ENCODE measurements at places on chromosomes 6 and 20.
A peak's percentile ranks its signal among the peaks of the same experiment; 100 is the strongest.

DNA sequence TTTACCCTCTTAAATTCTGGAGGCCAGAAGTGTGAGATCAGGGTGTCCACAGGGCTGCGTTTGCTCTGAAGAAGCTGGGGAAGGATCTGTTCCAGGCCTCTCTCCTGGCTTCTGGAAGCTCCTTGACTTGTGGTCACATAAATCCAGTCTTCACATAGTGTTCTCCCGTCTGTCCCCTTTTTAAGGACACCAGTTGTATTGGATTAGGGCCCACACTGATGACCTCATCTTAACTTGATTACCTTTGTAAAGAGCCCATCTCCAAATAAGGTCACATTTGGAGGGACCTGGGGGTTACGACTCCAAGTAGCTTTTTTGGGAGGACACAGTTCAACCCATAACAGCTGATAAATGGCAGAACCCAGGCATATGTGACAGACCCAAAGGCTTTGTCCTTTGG is 20.0 kb upstream of the WFDC2 start:
- DNase-seq, result peak; percentile 52

- no peak for DNase-seq
Measured at GRCh38 chr6:124872361-124873065, 89.7 kb upstream of the RNF217 start.

DNA sequence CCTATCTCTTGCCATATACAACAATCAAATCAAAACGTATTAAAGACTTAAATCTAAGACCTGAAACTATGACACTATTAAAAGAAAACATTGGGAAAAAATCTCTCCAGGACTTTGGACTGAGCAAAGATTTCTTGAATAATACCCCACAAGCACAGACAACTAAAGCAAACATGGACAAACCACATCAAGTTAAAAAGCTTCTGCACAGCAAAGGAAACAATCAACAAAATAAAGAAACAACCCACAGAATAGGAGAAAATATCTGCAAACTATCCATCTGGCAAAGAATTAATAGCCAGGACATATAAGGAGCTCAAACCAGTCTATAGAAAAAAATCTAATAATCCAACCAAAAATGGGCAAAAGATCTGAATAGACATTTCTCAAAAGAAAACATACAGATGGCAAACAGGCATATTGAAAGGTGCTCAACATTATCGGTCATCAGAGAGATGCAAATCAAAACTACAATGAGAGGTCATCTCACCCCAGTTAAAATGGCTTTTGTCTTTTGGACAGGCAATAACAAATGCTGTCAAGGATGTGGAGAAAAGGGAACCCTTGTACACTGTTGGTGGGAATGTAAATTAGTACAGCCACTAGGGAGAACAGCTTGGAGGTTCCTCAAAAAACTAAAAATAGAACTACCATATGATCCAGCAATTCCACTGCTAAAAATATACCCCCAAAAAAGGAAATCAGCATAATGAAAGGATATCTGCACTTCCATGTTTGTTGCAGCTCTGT is 76.2 kb downstream of the SNX5 start:
- no peak for DNase-seq

- DNase-seq, result no peak
Measured at GRCh38 chr6:167293590-167294091, 2.5 kb downstream of the UNC93A start.

GRCh38 chr6:137358273-137358672 is 135.9 kb downstream of the OLIG3 start:
- no peak for DNase-seq

- DNase-seq, result no peak
Measured at GRCh38 chr6:114556846-114557488, 214.1 kb upstream of the HS3ST5 start.

DNA sequence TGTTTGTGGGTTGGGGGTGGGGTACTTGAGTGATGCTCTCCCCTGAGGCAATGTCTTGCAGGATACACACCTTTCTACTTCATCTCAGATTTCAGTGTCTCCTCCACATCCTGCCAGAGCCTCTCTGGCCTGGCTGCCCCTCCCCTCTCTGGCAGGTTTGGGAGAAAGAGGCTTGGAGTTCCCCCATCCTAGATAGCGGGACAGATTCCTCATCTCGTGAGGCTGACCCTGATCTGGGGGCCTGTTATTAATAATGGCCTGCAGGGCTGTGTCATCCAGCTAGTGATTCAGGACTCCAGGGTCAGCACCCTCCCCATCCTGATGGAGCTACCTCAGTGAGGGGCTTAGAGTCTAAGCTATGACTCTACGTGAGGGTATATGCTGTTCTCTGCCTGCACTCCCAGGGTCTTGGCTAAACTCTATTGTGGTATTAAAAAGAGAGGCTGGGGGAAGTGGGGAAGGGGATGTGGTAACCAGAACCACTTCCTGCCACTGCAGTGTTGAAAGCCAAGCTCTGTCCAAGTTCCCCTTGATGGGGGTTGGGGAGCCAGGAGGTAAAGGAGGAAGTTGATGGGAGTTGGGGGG is 3.7 kb upstream of the MMP9 start:
- DNase-seq, result no peak

- no peak for DNase-seq
Measured at GRCh38 chr6:107849325-107849724, 25.2 kb upstream of the SCML4 start.

DNA sequence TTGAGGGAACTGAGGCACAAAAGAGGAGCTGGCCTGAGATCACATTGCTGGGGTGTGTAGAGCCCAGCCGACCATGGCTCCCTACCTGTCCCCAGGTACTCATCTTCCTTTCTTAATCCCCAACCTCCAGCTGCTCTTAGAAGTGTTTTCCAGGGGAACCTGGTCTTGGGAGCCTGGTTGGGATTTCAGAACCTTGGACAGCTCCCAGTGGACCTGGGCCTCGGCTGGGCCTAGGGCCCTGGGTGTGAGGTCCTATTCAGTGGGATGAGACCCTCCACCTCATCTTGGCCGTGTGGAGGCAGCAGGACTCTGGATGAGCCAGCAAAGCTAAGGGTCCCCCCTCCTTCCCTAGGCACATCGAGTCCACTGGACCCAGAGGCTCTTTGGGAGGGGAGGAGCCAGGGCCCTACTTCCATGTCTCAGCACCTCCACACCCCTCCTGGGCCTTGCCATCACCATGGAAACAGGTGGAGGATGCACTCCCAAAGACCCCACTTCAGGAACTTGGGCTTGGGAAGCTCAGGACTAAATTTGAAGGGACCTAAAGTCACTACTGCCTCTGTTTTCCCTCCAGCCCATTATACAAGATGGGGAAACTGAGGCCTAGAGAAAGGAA is 38.5 kb downstream of the DLGAP4 start:
- DNase-seq, result peak; percentile 19

DNA sequence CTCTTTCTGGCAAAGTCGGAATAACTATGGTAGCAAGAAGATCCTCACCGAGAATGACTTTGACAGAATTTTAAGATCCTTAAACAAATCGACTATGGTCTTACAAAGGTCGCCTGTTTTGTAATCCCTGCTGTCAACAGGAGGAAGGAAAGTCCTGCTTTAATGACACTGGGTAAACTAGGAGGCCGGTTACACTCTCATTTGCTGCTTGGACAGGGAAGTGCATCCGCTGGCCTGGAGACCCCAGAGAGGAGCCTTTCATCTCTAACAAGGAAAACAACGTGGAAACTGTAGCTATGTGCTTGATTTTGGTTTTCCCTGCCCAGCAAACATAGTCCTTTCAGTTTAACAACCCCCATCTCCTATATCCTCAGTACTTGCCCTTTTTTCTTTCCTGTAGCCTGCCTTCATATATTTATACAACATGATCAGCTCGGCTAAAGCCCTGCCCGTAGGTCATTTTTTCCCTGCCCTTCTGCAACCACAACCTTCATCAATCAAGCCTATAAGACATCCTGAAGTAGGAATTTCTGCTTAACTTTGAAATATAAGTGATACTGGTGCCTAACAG is 97.2 kb upstream of the RIN2 start:
- no peak for DNase-seq

- peak; percentile 37 for DNase-seq
Measured at GRCh38 chr6:16332175-16332542, 93.8 kb downstream of the GMPR start.

- DNase-seq, result no peak
Measured at GRCh38 chr20:62583424-62583920, 58.8 kb upstream of the SLCO4A1 start.

- no peak for DNase-seq
Measured at GRCh38 chr6:72691249-72691648, 69.4 kb downstream of the KCNQ5 start.

DNA sequence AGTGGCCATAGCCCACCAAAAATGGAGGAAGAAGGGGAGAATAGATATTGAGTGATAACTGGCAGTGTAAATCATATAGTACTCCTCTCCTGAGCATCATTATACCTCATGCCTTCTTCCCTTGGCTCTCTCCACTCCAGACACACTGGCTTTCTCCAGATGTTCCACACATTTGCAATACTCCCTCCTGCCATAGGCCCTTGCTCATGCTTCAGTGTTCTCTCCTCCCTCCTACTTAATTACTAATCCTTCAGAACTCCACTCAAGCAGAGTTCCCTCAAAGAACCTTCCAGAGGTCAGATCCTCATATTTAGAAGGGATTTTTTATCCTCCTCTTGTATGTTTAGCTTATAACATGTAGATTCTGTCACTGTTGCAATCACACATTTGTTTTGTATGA is 279.5 kb upstream of the SUPT3H start:
- no peak for DNase-seq

DNA sequence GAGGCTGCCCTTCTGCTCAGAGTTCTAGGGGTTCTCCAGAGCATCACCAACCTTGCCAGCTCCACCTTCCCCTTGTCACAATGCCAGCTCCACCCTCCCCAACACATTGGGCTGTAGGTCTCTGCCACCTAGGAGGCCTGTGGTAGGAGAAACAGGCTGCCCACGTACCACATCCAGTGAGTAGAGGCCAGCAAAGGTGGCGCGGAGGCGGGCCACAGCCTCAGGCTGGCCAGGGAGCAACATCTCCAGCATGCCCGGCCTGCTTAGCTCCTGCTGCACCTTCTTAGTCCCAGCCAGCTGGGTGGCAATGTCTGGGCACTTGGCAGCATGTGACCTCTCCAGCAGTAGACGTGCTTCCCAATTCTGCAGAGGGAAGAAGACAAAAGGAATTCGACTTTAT is 23.8 kb downstream of the GSS start:
- DNase-seq, result no peak

DNA sequence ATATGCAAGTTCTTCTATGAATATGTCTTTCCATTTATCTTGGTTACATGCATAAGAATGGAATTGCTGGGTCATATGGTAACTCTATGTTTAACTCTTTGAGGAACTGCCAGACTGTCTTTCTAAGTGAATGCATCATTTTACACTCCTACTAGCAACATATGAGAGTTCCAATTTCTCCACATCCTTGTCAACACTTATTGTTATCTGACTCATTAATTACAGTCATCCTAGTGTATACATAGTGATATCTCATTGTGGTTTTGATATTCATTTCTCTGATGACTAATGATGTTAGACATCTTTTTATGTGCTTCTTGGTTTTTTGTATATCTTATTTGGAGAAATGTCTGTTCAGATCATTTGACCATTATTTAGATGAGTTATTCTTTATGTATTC is 96.7 kb upstream of the LAMP5 start:
- no peak for DNase-seq

GRCh38 chr6:140427842-140428241 is 1053.4 kb upstream of the CITED2 start:
- DNase-seq, result no peak

GRCh38 chr6:100846276-100846675 is 34.9 kb downstream of the ASCC3 start:
- DNase-seq, result no peak

DNA sequence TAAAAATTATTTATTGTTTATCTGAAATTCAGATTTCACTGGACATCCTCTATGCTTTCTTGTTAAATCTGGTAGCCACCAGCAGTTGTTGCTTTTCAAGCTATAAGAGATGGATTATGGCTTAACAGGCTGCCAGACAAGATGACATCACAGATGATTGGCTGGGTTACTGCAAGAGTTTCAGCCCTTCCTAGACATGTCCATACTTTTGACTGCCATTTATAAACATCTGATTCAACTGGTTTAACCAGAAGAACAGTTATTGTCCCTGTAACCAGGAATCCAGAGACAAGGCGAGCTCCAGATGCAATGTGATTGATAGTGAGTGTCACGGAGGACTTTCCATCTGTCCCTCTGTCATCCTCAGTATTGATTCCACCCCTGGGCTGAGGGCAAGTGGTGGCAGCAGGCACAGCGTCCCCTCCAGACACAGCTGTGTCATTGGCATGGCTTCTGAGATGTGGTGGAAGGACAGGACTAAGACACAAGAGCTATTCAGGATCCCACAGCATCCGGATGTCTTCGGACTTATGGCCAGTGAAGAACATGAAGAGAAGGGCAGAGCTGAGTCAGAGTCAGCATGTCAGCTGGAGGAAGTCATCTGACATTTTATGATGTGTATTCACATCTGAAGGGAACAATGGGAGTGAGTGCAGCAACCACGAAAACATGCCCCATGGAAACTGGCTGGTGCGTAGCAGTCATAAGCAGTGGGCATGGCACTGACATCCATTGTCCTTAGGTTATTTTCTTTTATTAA is 284.5 kb upstream of the CDYL start:
- peak; percentile 11 for DNase-seq

DNA sequence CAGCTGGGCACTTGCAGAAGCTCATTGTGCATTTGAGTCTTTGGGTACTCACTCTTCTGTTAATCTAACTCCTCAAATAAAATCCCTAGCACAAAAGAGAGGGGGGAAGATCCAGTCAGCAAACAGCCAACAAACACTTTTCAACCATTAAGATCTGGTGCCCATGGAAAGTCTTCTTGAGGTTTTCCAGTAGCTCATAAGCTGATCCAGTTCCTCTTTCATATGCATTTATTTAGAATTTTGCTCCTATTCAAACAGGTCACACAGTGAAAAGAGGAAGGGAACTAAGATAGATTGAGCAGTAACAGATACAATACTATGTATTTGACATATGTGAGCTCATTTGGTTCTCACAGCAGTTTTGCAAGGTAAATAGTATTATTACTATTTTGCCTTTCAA is 38.6 kb downstream of the HLA-DPB1 start:
- DNase-seq, result no peak

DNA sequence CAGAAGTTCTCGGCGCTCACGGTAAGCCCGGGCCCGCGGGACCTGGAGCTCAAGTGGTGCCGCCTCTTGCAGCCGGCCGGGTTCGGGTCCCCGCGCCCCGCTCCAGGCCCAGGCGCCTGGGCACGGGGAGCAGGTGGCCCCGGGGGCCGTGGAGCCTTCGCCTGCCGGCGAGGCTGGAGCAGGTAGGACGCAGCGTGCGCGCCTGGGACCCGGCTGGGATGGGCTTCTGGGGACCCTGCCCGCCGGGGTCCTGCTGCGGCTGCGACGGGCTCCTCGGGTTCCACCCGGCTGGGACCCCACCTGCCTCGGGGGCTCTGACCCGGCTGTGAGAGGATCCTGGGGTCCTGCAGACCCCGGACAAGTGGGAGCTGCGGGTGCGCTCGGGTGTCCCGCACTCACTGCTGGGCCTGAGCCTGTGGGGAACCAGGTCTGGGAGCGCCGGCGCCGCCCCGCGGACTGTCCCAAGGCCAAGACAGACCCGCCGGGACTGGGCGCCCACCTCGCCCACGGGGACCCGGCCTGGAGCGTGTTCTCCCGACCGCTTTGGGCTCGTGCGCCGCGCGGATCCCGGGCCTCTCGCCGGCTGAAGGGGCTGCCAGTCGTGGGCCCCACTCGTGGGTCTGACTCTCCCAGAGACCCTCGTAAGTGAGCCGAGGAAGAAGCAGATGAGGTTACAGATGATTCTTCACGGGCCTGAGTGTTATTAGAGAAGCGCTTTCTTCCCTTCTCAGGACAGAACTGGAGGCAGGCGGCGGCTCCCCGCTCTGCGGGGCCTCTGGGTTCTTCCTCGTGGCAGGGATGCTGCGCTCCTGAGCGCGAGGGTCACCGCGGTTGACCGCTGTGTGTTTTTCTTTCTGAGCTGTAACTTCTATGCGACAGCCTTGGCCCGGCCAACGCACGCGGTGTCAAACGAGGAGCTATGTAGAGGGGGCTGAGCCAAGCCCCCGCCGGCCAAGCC is 729 bp downstream of the SMOC2 start:
- DNase-seq, result no peak

All from LNCaP clone FGC (cell line).